ENCODE measurements at places on chromosomes 7 and 10.

DNA sequence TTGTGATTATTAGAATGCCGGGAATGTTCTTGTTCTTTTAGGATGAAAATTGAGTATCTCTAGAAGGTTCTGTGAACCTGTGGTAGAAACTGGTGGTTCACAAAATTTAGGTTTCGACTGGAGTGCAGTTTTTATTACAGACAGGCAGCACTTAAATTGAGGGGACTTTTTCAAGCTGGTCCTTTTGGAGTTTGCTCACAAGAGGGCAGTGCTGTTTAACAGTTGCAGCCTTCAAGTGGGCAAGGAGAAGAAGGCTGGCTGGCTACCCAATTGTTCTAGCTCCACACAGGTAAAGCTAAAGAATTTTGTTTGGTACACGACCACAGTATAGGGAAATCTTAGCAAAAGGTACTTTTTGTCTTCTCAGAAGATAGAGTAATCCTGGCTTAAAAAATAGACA lies 233.6 kb downstream of the SNX13 start:
- DNase-seq, result peak; percentile 35

GRCh38 chr10:72503241-72503640 lies 122.6 kb downstream of the MICU1 start:
- no peak for DNase-seq

DNA sequence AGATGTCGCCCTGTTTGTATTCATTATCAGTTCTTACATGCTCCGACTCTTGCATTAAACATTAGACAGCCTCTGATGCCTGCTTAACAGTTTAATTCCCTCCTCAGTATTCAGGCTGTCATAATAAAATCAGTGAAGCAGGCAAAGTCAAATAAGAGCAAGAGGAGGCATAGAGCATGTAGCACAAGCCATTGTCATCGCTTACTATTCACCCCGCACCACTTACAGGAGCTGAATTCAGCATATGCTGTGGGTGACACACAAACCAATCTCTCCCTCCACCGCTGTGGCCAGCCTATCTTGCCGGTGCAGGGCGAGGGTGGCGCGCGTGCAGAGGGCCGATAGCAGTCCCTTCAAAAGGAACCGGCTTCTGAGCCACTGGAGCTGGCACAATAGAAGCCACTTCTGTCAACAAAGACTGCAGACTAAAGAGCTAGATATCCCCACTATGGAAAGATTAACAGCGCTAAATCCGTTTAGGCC lies 433.2 kb upstream of the MGMT start:
- no peak for DNase-seq

DNA sequence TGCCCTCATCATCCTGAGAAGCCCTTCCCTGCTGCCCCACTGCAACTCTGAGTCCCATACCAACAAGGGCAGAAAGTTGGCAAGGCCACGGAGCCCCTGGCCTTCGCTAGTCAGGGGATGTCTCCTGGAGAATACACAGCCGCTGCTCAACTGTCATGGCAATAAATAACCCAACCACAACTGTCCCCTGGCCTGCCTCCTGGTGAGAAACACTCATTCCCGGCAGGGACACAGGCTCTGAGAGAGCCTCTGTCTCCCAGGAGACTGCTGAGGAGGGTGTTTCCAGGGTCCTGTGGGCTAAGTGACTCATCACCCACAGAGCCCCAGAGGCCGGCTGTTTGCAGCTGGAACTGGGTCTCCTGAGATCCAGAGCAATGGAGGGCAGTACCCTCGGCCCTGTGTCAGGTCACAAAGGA lies 354.1 kb downstream of the TNS3 start:
- peak; percentile 45 for DNase-seq

DNA sequence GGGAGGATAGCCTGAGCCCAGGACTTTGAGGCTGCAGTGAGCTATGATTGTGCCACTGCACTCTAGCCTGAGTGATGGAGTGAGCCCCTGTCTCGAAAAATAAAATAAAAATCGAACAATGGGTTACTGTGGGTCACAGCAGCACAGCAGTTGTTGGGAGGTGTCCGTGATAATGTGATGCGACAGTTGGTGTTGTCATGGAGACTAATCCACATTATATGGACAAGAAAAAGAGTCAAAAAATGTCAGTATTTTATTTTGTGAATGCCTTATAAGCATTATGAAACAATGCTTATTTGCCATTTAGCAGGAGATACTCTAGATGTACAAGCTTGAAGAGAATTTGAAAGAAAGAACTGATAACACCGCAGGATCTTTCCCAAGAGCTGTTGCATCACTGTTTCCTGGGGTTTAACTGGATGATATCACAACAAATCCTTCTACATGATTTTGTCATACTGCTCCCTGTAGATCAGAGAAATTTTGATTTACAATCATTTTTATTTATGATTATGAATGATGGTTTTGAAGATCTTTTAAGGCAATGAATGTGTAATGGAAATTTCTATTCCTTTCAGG lies 195.4 kb downstream of the BAMBI start:
- DNase-seq, result no peak

GRCh38 chr7:24587853-24588252 lies 14.6 kb downstream of the PALS2 start:
- DNase-seq, result no peak

GRCh38 chr10:110995301-110995700 lies 75.9 kb downstream of the SHOC2 start:
- no peak for DNase-seq

DNA sequence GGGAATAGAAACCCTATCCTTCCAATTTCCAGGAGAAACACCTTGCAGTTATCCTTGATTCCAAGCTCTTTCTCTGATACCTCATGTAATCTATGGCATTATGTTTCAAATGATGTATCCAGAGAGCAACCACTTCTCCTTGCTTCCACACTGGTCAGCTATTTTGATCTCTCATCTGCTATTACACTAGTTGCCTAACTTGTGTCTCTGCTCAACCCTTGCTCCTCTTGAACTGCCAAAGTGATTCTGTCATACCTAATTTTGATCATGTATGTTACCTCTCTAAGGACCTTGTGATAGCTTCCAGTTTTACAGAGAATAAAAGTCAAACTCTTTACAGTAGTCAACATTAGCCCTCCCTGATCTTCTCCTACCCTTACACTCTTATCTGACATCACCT lies 90.4 kb downstream of the KCND2 start:
- DNase-seq, result no peak

GRCh38 chr10:96017191-96017687 lies 26.1 kb upstream of the CCNJ start:
- peak; percentile 67 for DNase-seq

DNA sequence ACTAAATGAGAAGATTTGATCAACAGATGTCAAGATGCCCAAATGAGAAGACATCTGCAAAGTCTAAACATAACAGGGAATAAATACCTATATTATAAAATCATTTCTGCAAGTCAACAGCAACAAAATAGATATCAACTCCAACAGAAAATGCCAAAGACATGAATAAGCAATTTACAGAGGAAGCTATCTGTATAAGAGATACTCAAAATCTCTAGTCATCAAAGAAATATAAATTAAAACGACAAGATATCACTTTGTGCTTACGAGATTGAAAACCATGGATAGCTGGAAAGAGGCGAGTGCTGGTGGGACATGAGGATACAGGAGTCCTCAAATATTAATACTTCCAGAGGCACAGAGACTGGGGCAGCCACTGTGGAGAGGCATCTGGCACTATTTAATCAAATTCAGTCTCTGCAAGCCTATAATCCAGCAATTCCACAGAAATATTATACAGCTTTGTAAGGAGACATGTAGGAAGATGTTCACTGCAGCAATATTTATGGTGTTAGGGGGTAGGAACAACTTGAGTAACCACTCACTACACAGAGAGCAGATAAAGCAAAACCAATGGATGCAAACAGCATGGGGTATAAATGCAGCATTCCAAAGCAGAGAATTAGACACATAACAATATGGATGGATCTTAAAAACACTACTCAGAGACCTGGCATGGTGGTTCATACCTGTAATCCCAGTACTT lies 4.8 kb downstream of the DNMBP start:
- DNase-seq, result no peak

Data from GM10248 (cell line).